Body of pancreas (tissue), 4 donors: ENCODE measurements at places on chromosomes 16 and 17. TPM values are rescaled to one million over a fixed set of nuclear protein-coding genes. Genes with fewer than 3 reads are reported as not detected.
A peak's percentile ranks its signal among the peaks of the same experiment; 100 is the strongest.

DNA sequence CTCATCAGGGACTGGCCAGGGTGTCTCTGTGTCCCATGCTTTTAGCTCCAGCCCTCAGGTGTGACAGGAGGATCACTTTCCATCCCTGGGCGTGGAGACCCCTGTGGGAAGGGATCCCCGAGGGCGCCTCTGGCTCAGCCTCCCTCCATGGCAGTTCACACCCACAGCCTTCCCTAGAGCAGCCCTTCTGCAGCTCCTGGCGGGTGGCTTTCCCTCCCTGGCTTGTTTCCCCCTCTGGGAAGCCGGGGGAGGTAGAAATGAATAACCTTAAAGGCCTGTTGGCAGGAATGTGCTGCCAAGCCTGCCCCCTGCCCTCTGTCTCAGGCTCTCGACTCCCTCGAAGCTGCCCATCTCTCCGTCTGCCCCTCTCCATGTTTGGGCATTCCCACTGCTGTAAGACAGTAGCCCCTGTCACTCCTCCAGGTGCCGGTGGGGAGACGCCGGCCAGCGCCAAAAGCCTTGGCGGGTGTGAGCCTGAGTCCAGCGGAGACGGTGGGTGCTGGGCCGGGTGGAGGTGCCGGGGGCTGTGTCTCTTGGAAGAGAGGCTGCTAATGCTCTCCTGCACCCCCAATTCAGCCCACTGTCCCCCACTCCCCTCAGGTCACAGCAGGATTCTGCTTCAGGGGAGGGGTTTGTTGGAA lies 2.1 kb upstream of the ATP2A1 start:
- DNase-seq, result no peak

DNA sequence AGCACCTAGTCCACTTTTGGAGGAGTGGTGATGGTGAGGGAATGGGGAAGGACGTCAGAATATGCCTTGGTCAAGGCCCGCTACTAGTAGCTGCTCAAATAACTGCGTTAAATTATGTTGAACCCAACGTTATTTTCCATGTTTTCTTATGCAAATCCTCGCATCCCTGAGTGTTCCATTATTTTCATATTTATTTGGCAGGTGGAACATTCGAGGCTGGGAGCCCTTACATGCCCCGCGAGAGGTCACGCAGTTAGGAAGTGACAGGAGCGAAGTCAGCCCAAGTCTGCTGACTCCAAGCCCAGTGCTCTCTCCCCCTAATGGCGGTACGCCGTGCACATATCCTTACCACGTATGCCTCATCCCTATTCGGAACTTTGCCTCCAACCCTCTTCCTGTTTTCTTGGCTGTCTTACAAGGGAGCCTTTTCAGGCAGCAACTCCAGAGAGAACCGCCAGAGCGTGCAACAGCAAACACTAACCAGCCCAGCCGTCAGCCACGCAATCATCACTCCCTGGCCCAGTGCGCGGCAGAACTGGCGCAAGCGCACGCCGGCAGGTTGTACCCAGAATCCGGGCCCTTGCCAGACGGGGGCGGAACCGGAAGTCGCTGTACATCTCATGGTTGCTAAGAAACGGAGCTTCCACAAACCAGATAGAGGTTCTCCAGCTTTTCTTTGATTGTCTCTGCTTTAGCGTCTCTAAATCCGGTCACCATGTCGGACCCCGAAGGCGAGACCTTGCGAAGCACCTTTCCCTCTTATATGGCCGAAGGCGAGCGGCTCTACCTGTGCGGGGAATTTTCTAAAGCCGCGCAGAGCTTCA lies at the start of gene ODAD4:
TSS of gene ODAD4 (plus strand) at position 609 of the 824 bp plus-strand sequence. CDS start at position 716, 107 bp downstream.
- DNase-seq, result peak; percentile 98

- DNase-seq, result no peak
Measured at GRCh38 chr17:78058001-78058400, 70.6 kb downstream of the TMC6 start.

NEK8 gene
- total RNA-seq, result 2.9 TPM

- DNase-seq, result no peak
Measured at GRCh38 chr17:80790981-80791742, 200.5 kb upstream of the CHMP6 start.

NOXO1 gene
- total RNA-seq, result not detected

DNA sequence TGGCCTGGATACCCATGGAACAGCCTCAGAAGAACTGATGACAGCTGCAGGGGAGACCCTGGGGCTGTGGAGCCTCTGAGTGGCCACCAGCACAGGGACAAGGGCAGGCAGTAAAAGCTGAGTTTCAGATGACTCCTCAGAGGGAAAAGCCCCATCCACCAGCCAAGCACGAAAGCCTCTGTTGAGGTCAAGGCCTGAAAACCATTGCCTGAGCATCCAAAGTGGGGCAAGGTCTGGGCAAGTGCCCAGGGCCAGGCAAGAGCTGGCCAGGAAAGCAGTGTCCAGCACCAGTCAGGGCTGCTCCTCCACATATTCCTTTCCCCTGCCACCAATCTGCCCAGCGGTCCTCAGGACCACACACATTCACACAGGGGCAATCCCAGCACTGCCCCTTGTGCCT lies 16.4 kb downstream of the ATP6V0D1 start:
- DNase-seq, result no peak

NPIPA8 gene
- not detected for total RNA-seq

GRCh38 chr17:57909551-57909950 lies 45.7 kb downstream of the CUEDC1 start:
- DNase-seq, result no peak

- no peak for DNase-seq
Measured at GRCh38 chr17:39198186-39198566, 707 bp upstream of the CACNB1 start.

- DNase-seq, result no peak
Measured at GRCh38 chr16:80028581-80029380, 428.2 kb upstream of the MAF start.

G6PC1 gene
- not detected for total RNA-seq

LRRC46 gene
- not detected for total RNA-seq

DNA sequence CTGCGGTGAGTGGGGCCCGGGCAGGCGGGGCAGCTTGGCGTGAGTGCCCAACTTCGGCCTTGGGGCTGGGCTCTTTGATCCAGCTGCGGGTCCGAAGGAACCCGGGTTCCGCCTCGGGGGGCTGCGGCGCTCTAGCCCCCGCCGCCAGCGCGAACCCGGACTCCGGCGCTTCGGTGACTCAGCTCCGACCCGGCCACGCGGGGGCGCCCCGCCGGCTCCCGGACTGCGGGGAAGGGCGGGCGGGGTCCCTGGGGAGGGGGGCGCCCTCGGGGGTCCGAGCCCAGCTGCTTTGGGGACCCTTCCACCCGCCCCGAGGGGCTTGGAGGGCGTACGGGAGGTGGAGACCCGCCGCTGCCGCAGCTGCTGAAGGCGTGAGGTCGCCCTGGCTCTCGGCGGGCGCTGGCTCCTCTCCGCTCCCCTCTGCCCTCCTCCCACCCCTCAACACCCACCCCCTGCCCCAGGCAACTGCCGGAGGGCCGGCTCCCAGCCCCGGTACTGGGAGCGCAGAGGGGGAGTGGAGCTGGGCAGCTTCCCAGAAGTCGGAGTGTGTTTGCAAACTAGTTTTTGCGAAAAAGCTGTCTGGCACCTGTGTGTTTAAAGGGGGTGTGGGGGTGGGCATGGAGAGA lies 516 bp downstream of the CPNE2 start:
- peak; percentile 44 for DNase-seq

RCVRN gene
- not detected for total RNA-seq

- DNase-seq, result no peak
Measured at GRCh38 chr17:13393841-13394710, 207.7 kb downstream of the HS3ST3A1 start.

DNA sequence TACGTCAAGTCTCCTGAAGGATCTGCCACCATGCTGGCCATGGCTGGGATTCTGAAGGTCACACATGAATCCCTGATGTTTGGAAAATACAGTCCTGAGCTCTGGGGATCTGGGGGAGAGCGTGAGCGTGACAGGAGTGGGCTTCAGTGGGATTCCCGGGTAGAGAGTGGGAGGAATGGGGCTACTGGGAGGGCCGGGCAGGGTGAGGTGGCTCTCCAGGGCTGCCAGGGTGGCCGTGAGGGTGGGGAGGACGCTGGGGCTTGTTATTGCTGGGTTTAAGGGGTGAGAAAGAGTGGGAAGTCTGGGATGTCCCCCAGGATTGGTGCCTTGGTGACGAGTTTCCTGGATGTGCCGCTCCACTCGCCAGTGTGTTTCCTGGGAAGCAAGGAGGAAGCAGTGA lies 31.3 kb downstream of the FOXL1 start:
- DNase-seq, result no peak

DNA sequence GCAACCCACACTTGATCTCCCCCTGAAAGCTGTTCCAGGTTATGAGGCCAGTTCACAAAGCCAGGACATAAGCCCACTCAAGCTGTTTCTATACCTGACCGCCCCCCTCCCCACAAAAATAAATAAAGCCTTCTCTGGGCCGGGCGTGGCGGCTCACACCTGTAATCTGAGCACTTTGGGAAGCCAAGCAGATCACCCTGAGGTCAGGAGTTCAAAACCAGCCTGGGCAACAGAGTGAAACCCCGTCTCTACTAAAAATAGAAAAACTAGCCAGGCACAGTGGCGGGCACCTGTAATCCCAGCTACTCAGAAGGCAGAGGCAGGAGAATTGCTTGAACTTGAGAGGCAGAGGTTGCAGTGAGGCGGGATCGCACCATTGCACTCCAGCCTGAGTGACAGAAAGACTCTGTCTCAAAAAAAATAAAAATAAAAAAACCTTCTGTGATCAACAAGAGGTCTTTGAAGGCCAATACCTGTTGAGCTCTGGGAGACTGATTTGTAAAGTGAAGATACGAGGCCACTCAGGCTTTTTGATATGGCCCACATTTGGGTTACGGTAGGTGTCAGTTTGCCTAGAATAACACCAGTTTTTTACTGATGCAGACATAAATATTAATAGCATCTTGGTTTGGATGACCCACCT lies 2.2 kb downstream of the KDM8 start:
- DNase-seq, result no peak

PDILT gene
- not detected for total RNA-seq

DNA sequence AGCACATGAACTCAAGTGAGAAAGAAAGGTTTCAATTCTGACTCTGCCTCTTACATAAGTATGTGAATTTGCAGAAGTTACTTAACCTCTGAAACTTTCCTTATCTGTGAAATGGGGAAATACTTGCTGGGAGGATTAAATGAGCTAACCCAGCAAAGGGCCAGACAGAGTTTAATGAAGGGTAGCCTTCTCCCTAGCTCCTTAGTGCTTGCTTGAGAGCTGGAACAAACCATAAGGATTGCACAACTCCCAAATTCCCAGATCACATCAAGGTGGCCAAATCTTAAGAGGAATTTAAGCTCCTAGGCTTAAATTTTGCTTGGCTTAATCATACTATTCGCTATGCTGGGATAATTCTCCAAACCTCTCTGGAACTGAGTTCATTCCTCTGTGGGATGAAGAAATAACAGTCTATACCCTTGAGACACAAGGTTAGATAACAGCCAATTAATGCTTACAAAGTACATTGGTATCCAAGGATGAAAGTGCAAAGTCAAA lies 11.8 kb upstream of the WSB1 start:
- DNase-seq, result no peak

DNA sequence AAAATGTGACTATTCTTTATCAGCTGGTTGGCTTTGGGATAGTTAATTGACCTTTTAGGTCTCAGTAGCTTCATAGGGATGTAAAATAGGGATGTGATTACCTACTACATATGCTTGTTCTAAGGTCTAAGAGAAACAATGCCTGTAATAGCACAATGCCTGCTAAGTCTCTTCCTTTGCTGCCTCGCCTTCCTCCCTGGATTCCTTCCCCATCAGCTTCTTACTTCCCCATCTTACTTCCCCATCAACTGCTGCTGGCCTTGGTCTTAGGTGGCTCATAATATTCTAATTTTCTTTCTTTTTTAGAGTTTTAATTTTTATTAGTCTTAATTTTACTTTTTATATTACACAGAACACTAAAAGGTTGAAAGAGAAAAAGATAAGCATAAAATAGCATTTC lies 59.2 kb upstream of the GOT2 start:
- no peak for DNase-seq

TBC1D26 gene
- not detected for total RNA-seq

- DNase-seq, result no peak
Measured at GRCh38 chr16:31250782-31251384, 8.9 kb upstream of the ITGAM start.

GRCh38 chr17:83012868-83013778 lies 66.3 kb upstream of the METRNL start:
- DNase-seq, result no peak

GRCh38 chr17:3870871-3871306 lies 22.0 kb downstream of the CAMKK1 start:
- DNase-seq, result no peak

PPP4C gene
- total RNA-seq, result 32.2 TPM
